ELR (cell line): ENCODE measurements at places on chromosomes 6 and 20.
A peak's percentile ranks its signal among the peaks of the same experiment; 100 is the strongest.

- no peak for DNase-seq
Measured at GRCh38 chr6:110655821-110656220, 159.4 kb downstream of the CDK19 start.

- DNase-seq, result no peak
Measured at GRCh38 chr20:54214566-54214965, 6.7 kb downstream of the PFDN4 start.

- DNase-seq, result no peak
Measured at GRCh38 chr6:89073014-89073620, 7.4 kb upstream of the PNRC1 start.

DNA sequence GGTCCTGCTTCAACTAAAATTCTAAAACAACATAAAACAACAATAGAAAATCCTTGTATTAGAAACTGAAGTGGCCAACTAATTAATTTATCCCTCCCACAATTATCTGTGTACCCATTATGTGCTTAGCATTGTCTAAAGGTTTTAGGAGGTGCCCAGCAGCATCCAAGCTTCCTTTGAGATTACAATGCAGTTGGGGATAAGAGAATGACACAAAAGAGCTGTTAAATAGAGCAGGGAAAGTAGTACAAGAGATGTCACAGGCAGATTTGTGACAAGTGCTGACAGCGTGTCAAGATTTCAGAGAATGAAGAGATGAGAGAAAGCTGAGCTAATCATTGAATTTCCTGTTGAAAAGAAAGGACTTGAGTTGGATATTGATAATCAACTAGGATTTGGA is 204.8 kb downstream of the OTOR start:
- no peak for DNase-seq

GRCh38 chr20:11844691-11845090 is 73.0 kb upstream of the BTBD3 start:
- no peak for DNase-seq

DNA sequence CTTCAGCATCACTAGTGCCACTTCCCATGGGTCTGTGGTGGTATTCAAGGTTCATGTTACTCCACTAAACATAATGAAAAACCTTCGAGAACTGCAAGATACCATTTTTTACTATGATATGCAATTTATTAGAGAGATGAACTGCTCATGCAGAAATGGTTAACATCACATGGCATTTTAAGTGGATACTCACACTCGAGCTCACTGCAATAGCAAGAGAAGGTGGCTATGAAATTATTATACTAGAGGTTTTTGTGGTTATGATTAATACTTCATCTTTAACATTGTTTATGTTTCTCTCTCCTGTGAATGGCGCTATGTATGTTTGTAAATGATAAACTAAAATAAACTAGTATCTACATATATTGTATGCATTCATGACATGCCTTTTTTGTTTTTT is 35.1 kb downstream of the SCAF8 start:
- peak; percentile 37 for DNase-seq

GRCh38 chr6:54700158-54700557 is 146.4 kb upstream of the FAM83B start:
- no peak for DNase-seq

DNA sequence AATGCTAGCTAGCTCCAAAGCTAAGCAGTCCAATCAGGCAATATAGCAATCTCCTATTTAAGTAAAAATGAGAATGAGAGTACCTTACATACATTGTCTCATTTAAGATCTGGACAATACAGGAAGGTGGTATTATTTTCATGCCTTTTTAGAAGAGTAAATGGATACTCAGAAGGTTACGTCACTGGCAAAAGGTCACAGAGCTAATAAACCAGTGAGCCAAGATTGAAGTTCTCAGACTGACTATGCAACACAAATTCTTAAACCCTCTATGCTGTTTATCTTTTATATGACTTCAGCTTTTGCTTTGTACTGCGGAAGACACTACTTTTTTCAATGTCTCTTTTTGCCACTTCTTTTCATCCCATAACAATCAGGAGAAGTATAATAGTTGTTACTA is 135.2 kb upstream of the PRL start:
- DNase-seq, result no peak

GRCh38 chr20:11529047-11529446 is 388.6 kb upstream of the BTBD3 start:
- no peak for DNase-seq

DNA sequence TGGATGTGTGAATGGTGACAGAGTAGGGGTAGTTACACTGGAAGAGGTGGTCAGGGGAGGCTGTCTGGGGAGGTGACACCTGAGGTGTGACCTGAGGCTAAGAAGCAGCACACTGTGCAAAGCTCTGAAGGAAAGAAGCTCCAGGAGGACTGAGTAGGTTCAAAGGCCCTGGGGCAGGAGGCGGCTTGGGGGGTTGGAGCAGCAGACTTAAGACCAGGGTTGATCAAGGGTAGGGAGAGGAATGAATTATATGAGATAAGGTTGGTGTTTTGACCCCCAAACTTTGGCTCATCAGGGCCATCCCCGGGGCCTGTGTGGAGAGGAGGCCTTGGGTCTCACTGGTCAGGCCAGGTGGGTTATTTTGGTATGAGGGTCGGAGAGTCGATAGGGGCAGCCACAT is 166.1 kb downstream of the GRM4 start:
- DNase-seq, result no peak

- DNase-seq, result no peak
Measured at GRCh38 chr6:41269716-41270115, 16.8 kb downstream of the TREM1 start.

DNA sequence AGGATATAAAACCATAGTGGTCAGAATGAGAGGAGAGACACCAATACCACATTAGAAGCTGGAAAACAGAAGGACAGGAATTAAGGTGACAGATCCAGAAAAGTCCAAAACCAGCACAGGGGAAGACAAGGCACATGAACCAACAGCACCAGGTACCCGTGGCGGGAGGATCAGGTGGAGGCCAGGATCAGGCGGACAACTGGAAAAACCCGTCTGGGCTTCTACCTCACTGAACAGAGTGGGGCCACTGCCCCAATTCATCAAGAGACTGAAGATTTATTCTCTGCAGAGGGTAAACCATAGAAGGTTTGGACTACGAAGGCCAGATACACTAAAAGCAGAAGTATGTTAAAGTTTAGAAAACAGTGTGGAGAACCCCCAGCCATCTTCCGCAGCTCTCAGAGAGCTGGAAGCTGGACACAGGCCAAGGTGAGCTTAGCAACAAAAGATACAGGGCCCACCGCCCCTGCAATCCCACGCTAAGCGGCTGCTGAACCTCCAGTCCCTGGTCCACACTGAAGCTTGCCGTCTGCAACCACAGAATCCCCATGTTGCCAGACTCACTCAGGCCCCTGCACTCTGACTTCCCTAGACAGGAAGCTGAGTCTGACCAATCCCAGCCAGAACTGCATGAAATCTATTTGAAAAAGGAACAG is 29.9 kb downstream of the ABHD12 start:
- peak; percentile 59 for DNase-seq

GRCh38 chr6:15441981-15442380 is 196.1 kb downstream of the JARID2 start:
- DNase-seq, result no peak

DNA sequence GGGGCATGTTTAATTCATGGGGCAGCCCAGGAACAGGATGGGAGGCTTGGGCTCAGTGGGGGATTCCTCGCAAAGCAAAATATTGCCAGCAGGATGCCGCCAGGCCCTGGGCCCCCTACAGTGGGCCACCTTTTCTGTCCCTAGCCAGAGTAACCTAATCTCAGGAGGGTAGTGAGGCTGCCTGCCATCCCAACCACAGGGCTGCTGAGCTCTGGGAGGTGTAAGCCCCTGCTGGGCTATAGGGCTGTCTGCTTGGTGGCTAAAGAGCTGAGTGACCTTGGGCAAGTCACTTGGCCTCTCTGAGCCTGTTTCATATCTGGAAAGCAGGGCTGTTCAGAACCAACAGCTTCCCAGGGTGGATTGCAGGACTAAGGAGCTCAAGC is 35.7 kb upstream of the CDH22 start:
- DNase-seq, result no peak

DNA sequence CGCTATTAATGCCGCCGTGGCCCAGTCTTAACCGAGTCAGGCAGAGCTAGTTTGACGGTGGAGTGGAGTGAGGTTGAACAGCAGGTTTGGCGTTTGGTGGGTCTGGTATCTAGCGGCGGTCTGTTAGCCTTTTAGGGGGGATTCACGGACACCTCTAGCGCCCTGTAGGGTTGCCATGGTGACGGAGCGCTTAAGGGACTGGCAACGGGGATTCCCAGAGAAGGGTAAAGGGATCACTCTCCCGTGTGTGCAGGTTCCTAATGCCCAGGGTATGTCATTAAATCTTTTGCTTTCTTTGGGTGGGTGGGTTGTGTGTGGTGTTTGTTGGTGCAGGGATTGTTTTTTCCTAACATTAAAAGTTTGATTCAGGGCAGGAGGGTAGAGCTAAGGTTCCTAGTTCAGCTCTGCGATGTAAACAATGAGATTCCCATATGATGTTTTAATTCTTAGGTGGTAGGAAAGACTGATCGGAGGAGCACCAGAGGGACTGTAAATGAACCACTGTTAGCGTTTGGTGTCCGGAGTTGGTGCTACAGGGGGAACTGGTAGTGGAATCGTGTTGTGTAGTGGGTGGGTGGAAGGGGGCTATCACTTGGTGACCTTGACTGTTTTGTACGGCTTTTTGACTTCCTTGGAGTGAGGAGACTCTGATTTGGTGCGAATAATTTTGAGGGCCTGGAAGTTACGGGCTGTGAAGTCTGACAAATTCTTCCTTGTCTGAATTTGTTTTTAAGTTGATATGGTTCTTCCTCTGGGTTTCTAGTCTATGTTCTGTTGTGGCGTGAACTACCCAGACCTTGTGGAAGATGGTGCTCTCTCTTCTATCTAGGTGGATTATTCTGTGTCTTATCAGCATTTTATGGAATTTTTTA is 5.0 kb downstream of the BRD2 start:
- DNase-seq, result peak; percentile 73

- no peak for DNase-seq
Measured at GRCh38 chr20:10568032-10568431, 105.8 kb downstream of the JAG1 start.

DNA sequence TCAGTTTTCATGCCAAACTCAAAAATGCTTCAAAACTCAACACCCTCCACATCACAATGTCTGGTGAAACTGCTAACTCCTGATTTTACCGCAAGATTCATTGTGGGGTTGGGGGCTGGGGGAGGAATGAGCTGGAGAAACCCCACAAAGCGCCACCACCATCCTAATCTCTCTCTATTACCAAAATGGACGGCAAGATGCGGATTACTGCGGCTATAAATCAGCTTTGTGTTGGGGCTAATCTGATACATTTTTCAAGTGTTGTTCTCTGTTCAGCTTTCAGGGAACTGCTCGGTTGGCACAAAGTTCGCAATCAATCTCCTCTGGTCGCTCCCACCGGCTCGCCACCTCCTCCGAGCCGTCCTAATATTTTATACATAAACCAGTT is 83.7 kb downstream of the TMEM242 start:
- DNase-seq, result no peak

- DNase-seq, result peak; percentile 90
Measured at GRCh38 chr6:16344756-16345155, 106.4 kb downstream of the GMPR start.

DNA sequence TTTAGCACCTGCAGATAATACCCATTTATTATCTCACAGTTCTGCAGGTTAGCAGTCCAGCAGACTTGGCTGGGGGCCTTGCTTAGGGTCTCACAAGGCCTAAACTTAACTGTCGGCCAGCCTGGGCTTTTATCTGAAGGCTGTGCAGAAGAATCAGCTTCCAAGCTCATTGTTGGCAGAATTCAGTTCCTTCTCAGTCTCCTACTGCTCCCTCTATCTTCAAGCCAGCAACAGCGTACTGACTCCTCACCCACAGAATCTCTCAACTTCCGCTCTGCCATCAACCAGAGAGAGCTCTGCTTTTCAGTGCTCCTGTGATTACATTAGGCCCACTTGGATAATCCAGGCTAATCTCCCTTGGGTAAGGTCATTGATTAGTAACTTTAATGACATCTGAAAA is 30.2 kb upstream of the NHSL1 start:
- DNase-seq, result no peak

DNA sequence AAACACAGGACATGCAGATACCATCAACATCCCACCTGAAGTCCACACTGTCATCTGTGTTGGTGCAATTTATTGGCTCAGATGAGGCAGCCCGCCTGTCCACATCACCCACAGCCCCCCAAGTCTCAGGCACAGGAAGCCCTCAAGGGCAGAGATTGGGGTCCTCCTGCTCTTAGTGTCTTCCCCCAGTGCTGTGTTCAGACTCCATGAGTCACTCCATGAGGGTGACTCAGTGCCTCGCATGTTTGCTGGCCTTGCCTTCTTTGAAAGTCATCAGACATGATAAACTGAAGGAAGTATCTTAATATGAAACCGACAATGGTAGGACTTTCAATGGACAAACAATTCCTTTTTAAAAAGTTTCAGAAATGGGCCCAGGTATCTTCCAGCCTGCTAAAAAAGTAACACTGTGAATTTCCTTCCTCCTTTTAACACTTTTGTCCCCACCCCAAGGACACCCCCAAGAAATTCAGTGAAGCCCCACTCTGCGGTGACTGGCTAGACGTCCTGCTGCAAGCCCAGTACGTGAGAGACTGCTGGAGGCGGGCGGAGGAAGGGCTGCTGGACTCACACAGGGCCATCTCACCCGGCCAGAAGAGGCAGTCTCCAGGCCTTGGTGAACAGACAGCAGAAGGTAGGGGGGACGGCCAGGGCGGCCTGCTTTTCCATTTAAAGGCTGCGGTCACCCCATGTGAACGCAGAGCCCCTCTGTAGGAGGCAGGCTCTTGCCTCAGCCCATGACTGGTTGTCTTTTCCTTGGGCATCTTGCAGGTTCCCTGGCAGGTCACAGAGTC is 43.0 kb upstream of the KCNK16 start:
- peak; percentile 82 for DNase-seq

- DNase-seq, result no peak
Measured at GRCh38 chr6:138526822-138527235, 27.5 kb upstream of the NHSL1 start.

- DNase-seq, result peak; percentile 94
Measured at GRCh38 chr6:36302227-36302976, 32.5 kb downstream of the PNPLA1 start.

DNA sequence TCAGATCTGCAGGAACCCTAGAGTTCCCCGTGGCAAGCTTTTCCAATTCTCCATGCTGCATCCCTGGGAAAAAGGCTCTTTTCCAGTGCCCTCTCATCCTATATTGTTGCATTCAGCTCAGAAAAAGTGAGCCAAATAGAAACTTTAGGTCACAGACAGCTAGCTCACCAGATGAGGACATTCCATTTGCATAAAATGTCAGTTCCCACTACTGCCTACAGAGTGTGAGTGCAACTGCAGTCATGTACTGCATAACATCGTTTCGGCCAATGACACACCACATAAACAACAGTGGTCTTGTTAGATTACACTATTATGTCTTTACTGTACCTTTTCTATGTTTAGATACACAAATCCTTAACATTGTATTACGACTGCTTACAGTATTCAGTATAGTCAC is 8.6 kb downstream of the HS3ST5 start:
- DNase-seq, result no peak

- no peak for DNase-seq
Measured at GRCh38 chr6:37514837-37515236, 15.1 kb upstream of the CCDC167 start.

- no peak for DNase-seq
Measured at GRCh38 chr20:10478205-10478604, 43.1 kb downstream of the SLX4IP start.

- DNase-seq, result peak; percentile 59
Measured at GRCh38 chr6:125906158-125906998, 50.2 kb upstream of the HINT3 start.

- DNase-seq, result no peak
Measured at GRCh38 chr6:7893342-7893741, 17.2 kb downstream of the TXNDC5 start.

- DNase-seq, result peak; percentile 30
Measured at GRCh38 chr6:153001767-153002612, 519 bp downstream of the MTRF1L start.

GRCh38 chr6:110472739-110473138 is 3.7 kb downstream of the SLC22A16 start:
- DNase-seq, result no peak
